ENCODE measurements at places on chromosomes 5 and 9. TPM values are rescaled to one million over a fixed set of nuclear protein-coding genes. Genes with fewer than 3 reads are reported as not detected.

TMEM161B gene
- 21.5 TPM for total RNA-seq

PCDHGA4 gene
- total RNA-seq: 8.2 TPM

CNTFR gene
- total RNA-seq: 170 TPM

PCA3 gene
- total RNA-seq: not detected

SOX30 gene
- not detected for total RNA-seq

SLC36A3 gene
- not detected for total RNA-seq

COL15A1 gene
- not detected for total RNA-seq

TXNDC8 gene
- not detected for total RNA-seq

TERT gene
- 2.9 TPM for total RNA-seq

NIPSNAP3A gene
- 28.0 TPM for total RNA-seq

TNC gene
- 34.5 TPM for total RNA-seq

SELENOP gene
- total RNA-seq: 0.61 TPM

SPINK7 gene
- total RNA-seq: not detected

IL11RA gene
- 28.8 TPM for total RNA-seq

OTP gene
- 0.17 TPM for total RNA-seq

CD72 gene
- total RNA-seq: 4.9 TPM

PCDHGB7 gene
- 38.6 TPM for total RNA-seq

PCDHB13 gene
- 12.7 TPM for total RNA-seq

DRD1 gene
- not detected for total RNA-seq

CYLC2 gene
- not detected for total RNA-seq

CDHR2 gene
- 0.29 TPM for total RNA-seq

NDUFS4 gene
- total RNA-seq: 87.3 TPM

PCDHA5 gene
- total RNA-seq: 11.8 TPM

TIMD4 gene
- total RNA-seq: not detected

S1PR3 gene
- 2.9 TPM for total RNA-seq

NOXA1 gene
- total RNA-seq: 2.6 TPM

ANKRD31 gene
- total RNA-seq: 0.42 TPM

ANGPTL2 gene
- 55.5 TPM for total RNA-seq

FRMPD1 gene
- total RNA-seq: 38.1 TPM

ADAMTS12 gene
- total RNA-seq: 0.54 TPM

MARVELD2 gene
- 1.6 TPM for total RNA-seq

LAMC3 gene
- 0.17 TPM for total RNA-seq

CHSY3 gene
- total RNA-seq: not detected

POLR1E gene
- total RNA-seq: 58.2 TPM

SLC34A1 gene
- total RNA-seq: not detected

UBAC1 gene
- total RNA-seq: 48.4 TPM

IDNK gene
- 2.8 TPM for total RNA-seq

ENTREP1 gene
- 1.0 TPM for total RNA-seq

SSBP2 gene
- 146 TPM for total RNA-seq
